ENCODE measurements at places on chromosomes 7 and 10.
A peak's percentile ranks its signal among the peaks of the same experiment; 100 is the strongest.

GRCh38 chr10:130747356-130747755 lies 564.2 kb downstream of the TCERG1L start:
- peak; percentile 17 for DNase-seq

GRCh38 chr7:138729444-138729843 lies 28.3 kb upstream of the SVOPL start:
- no peak for DNase-seq

DNA sequence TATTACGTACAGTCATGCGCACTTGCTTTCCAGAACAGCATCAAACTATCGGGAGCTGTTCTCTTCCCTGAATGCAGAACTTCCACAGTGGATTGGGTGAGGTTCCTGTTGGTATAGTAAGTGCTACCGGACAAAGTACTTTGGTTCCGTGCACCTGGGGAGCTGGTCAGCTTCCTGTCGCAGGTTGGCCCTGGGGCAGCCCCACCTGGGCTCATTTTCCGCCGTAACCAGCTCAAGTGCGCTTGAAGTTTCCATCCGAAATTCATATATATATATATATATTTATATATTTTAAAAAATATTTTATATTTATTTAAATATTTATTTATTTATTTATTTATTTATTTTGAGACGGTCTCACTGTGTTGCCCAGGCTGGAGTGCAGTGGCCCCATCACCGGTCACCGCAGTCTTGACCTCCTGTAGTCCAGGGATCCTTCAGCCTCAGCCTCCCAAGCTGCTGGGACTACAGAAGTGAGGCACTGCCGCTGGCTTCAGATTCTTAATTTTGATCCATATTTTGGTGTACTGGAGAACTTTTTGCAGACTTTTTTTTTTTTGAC lies 6.5 kb downstream of the SCART1 start:
- DNase-seq = no peak

DNA sequence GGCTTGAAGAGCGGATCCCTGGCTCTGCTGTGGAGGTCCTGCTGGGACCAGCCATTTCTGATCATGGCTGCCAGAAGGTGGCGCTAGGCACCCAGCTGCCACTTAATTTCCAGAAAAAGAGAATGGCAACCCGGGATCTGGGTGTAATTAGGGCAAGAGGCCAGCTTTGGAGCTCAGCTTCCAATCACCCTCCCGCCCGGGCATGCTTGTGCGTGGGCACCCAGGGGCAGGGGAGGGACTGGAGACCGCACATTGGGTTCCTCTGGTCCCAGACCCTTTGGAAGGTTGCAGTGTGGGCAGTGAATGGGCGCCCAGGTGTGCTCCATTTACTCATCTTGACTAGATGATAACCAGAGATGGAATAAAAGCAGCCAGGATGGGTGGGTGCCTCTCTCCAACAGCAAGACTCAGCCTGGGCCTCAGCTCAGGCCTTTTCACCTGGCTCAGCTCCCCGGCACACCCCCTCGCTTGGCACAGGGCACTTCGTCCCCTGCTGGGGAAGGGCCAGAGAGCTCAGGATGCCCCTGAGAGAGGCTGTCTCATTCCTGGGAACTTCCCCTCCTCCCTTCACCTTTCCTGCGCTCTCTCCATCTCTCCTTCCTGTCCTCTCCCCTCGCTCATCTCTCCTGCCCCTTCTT lies 14.7 kb downstream of the FAM241B start:
- peak; percentile 59 for DNase-seq

- DNase-seq = no peak
Observed at GRCh38 chr7:121337398-121337797, 8.6 kb downstream of the WNT16 start.

GRCh38 chr10:129517680-129518057 lies 50.6 kb downstream of the MGMT start:
- no peak for DNase-seq

- DNase-seq = no peak
Observed at GRCh38 chr7:659306-659847, 67.1 kb upstream of the DNAAF5 start.

DNA sequence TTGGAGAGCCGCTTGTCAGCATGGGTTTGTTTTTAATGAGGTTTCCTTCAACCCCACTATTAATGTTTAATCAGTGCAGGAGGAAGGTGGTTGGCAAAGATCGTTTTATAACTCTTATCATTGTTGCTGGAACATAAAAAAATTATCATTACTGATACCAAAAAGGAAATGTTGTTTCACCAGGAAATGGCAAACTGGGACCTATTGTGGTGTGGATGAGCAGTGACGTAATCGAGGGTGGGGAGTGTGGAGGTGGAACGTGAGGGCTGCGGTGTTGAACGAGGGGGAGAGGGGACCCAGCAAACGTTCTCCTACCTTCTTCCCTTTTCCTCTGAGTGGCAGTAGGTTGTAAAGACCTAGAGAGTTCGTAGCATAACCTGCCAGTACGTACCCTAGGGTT lies 71.9 kb upstream of the TOMM7 start:
- peak; percentile 76 for DNase-seq
